ENCODE measurements at places on chromosomes 1 and 21.

GRCh38 chr21:41950941-41951351 lies 2.9 kb downstream of the C2CD2 start:
- no peak for DNase-seq

DNA sequence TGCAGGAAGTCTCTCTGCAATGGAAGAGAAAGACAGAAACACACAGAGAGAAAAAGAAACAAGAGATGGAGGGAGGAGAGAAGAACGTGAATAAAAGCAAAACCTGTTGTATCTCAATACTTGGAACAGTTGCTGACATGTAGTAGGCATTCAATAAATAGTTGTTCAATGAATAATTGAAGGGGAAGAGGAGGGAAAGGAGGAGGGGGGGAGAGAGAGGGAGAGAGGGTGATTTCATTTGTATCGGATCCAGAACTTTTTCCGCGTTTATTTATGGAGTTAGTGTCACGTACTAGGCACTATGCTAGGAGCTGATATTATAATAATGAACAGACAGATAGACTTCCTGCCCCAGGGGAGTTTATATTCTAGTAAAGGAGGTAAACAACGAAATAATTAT lies 144.1 kb downstream of the OMA1 start:
- no peak for DNase-seq

DNA sequence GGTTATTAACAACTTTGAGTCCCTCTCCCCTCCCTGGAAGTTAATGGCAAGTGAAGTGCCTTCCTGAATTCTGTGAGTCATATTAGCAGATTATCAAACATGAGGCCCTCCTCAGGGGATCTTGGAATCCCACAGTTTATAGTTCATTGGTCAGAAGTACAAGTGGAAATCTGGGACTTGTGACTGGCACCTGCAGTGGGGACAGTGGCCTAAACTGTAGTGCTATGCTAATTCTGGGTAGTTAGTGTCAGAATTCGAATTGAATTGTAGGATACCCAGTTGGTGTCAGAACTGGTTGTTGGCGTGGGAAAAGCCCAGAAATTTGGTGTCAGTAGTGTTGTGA lies 26.2 kb downstream of the ZYG11B start:
- no peak for DNase-seq

GRCh38 chr1:22313321-22313720 lies 138.3 kb upstream of the ZBTB40 start:
- DNase-seq, result no peak

GRCh38 chr1:22619252-22619651 lies 17.2 kb upstream of the C1QA start:
- no peak for DNase-seq

DNA sequence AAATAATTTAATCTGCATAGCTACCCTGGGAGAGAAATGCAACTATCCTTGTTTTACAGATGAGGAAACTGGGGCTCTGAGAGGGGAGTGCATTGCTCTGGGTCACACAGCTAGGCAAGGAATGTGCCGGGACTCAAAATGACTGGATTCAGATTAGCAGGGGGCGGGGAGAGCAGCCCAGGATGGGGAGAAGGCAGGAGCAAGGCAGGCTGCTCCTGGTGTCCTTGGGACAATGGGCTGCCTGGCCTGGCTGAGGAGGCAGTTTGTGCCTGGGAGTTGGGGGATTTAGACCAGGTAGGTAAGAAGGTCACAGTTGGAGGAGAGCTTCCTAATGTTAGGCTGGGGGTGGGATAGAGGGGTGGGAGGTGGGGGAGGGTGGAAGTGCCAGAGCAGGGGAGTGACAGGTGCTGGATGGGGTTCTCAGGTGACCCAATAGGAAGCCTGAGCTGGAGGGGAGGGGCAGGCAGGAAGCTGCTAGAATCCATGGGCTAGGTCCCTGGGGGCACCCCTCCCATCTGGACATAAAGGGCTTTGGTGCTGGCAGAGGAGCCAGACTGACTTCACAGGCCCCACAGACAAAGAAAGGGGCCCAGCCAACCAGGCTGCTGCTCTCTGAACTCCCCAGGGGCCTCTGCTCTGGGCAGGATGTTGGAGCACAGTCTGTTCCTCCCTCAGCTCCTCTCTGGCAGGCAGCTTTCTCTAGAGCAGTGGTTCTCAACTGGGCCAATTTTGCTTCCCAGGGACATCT lies 29.0 kb downstream of the TRIM62 start:
- peak; percentile 94 for DNase-seq

DNA sequence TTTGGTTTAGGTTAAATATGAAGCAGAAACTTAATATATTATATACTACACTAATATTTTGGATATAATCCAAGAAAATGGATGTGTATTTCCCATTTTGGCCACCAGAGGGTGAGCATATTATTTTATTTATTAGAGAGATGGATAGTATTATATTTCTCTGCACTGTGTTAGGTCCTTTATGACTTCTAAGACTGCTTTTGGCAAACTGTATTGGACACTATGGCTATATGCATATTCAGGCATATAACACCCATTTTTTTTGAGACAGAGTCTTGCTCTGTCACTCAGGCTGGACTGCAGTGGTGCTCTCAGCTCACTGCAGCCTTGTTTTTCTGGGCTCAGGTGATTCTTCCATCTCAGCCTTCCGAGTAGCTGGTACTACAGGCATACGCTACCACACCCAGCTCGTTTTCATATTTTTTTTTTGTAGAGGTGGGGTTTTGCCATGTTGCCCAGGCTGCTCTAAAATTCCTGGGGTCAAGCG lies 17.8 kb upstream of the PGM1 start:
- DNase-seq, result no peak

DNA sequence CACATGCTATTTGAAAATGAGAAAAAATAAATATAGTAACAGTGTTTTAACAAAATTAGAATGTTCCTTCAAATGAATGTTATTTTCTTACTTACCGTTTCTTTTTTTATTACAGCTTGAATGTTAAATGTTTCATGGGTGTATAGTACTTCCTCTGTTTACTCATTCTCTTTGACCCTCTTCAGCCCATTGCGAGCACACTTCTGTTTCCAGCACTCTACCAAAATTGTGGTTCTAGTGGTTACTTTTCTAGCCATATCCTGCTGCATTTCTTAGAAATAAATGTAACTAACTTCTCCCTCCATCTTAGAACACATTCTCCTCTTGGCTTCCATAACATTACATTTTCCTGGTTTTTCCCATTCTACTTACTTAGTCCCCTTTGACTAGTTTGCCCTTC lies 190.0 kb upstream of the C1orf105 start:
- no peak for DNase-seq

All from NCI-H1436 treated with DMSO at 0.1 percent for 48 hours (cell line).